NCI-H345 (cell line): ENCODE measurements at places on chromosomes 3 and 15.

- DNase-seq = no peak
Observed at GRCh38 chr15:69480932-69481331, 28.3 kb downstream of the RPLP1 start.

DNA sequence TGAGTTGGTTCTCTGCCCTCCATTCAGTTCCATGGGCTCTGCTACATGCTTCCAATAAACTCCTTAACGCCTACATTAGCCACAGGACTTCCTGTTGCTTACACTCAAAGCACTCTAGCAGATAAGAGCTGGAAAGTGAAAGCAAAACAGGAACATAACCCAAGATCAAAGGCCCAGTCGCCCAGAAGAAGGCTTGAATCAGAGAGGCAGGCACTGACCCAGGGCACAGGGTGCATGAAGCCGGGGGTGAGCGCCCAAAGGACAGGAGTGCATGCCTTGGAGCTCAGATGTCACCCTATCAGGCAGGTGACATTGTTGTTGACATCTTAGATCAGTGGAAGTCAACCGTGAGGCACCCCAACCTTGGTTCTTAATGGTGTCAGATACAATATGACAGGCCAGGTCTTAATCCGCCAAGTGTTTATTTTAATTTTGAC is 235.1 kb downstream of the UACA start:
- peak; percentile 11 for DNase-seq

- peak; percentile 67 for DNase-seq
Observed at GRCh38 chr3:113222451-113223086, 11.2 kb downstream of the BOC start.

DNA sequence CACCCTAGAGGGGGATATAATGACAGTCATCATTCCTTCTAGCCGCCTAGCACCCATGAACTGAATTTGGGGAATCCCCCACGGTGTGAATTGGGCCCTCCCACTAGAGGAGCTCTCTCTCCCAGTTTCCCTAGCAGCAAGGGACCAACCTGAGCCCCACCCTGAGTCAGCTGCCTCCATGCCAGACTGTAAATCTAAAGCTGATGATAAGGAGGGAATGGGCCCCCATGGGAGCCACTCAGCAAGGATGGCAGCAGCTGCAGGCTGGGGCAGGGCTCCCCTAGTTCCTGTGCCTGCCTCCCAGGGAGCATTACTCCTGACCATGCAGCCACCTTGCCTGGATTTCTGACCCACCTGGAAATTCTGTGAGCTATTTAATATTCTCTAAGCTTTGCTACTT is 57.0 kb upstream of the PXYLP1 start:
- no peak for DNase-seq

DNA sequence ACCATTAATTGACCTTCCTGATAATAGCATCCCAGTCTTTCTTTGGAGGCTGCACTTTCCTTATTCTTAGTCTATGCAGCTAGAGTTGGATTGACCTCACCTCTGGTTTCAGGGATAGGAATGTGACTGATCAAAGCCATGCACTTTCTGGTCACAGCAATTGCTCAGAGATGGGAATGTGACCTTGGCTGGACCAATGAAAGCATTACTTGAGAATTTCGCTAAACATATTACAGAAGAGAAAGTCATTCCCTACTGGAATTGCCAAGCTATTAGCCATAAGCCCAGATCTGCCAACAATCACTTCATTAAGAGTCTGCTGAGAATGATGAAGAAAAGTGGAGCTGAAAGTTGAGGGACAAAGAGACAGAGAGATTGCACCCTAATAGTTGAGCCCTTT is 32.7 kb downstream of the RTP1 start:
- DNase-seq = no peak

DNA sequence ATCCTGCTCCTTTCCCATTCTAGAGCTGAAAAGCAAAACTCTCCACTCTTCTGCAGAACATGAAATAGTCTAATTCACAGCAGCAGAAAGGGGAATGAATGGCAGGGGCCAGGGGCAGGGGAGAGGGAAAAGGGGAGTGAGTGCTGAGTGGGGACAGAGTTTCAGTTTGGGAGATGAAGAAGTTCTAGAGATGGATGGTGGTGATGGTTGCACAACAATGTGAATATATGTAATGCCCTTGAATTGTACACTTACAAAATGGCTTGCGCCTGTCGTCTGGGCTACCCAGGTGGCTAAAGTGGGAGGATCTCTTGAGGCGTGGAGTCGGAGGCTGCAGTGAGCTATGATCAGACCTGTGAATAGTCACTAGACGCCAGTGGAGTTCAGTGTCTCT is 78.5 kb upstream of the MEF2A start:
- no peak for DNase-seq

DNA sequence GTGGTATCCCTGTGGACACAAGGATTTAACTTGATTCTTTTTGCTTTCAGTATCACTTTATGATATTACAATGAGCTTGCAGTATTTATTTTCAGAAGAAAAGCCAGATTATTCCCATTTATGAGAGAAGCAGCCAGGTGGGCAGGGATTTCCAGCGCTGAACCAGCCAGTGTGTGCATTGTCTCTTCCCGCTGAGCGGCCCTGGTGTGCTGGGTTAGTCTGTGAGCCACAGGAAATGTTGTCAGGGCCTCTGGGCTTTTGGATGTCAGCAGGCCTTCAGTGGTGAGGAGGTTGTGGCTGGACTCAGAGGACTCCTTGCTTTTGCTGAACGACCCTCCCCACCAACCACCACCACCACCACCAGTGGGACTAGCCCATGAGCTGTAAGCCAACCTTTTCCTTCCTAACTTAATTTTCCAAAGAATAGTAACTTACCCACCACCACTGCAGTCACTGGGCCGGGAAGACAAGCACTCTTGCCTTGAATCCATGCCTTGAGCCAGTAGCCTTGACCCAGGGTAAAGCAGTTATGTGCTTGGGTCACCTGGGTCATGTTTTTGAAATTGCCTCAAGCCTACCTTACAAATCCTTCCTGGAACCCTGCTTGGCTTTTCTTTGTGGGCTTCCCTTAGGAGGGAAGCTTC is 33.1 kb downstream of the FLNB start:
- no peak for DNase-seq

DNA sequence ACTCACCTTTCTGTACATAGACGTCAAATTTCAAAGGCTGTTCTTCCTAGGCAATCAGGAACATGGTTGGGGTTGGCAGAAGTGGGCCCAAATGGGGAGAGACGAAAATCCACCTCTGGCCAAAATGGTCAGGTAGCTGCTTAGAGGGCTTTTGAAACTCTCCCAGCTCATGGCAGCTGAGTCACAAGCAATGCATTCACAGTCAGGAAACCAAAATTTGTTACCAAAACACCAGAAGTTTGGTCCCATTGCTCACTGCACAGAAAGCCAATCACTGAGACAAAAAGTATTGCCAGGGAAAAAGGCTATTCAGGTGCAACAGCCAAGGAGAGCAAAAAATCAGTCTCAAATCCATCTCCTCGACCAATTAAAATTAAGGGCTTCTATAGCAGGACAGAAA is 539.6 kb upstream of the CCDC54 start:
- no peak for DNase-seq

GRCh38 chr15:75153087-75153486 is 48.6 kb upstream of the C15orf39 start:
- no peak for DNase-seq

GRCh38 chr15:72706266-72706665 is 20.3 kb downstream of the BBS4 start:
- DNase-seq = no peak

- no peak for DNase-seq
Observed at GRCh38 chr3:64918989-64919388, 231.2 kb upstream of the ADAMTS9 start.

GRCh38 chr15:58360421-58361090 is 71.2 kb upstream of the LIPC start:
- no peak for DNase-seq

- peak; percentile 40 for DNase-seq
Observed at GRCh38 chr3:179068779-179069530, 2.7 kb downstream of the ZMAT3 start.

- DNase-seq = no peak
Observed at GRCh38 chr15:60839510-60840211, 360.7 kb upstream of the ICE2 start.

GRCh38 chr3:22111226-22111625 is 360.2 kb upstream of the ZNF385D start:
- no peak for DNase-seq
